ENCODE measurements at places on chromosomes 4 and X.

DNA sequence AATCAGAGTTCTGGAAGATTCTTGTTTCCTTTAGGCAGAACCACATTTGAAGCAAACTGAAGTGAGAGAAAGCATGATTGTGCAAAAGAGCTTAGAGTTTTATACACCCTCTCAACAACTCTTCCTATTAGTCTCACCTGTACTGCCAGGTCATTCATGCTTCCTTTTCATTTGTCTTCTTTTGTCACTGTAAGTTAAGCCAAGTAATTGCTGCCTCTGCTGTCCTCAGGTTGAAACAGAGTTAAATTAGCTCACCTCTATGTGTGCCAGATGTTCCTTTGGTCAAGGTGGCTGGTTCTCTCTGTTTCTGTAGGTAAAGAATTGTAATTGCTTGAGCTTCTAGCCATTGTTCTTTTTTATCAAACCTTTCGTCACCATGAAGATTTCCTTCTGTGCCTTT, 41.1 kb upstream of the HPGD start:
- no peak for DNase-seq

GRCh38 chr4:154614306-154614705, 1.9 kb upstream of the FGG start:
- DNase-seq: no peak

- no peak for DNase-seq
These were observed 10.6 kb upstream of the ZNF718 start for GRCh38 chr4:113732-114131.

- DNase-seq: no peak
These were observed 1527.3 kb downstream of the TECRL start for GRCh38 chr4:62881901-62882300.

DNA sequence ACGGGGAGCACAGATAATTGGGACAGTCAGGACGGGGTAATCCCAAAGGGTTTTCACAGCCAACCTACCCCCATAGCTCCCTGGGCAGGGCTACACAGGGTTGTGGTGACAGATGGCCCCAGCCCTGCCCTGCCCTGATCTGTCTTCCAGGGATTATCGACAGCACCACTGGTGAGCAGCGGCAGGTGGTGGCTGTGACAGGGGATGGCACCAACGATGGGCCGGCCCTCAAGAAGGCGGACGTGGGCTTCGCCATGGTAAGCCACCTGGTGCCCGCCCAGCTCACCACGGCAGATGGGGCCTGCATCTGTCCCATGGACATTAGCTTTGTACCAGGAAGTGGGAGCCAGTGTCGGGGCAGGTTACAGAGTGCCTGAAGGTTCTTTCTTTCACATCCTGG, 39.3 kb downstream of the ATP2B3 start:
- no peak for DNase-seq

- DNase-seq: no peak
These were observed 1.9 kb upstream of the PACRGL start for GRCh38 chr4:20698382-20698781.

- DNase-seq: peak; percentile 74
These were observed 483.6 kb downstream of the BCOR start for GRCh38 chrX:39613997-39614679.

- no peak for DNase-seq
These were observed 117.1 kb downstream of the HNRNPD start for GRCh38 chr4:82256718-82257117.

DNA sequence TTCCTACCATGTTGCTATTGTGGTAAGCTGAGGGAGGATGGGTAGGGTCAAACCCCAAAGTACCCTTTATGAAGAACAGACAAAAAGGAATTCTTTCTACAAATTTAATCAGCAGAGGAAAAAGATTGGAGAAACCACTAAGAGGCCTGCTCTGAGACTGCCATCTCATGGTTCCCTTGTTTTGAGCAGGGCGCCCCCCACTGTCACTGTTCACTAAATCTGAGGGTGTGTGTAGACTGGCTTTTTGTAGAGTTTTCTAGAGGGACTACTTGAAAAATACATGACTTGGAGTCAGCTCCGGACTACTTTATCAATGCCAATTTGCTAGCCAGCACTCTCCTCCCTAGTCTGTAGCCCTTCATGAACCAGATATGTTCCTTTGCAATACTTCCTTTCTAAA, 324.8 kb downstream of the FRMPD4 start:
- DNase-seq: no peak

DNA sequence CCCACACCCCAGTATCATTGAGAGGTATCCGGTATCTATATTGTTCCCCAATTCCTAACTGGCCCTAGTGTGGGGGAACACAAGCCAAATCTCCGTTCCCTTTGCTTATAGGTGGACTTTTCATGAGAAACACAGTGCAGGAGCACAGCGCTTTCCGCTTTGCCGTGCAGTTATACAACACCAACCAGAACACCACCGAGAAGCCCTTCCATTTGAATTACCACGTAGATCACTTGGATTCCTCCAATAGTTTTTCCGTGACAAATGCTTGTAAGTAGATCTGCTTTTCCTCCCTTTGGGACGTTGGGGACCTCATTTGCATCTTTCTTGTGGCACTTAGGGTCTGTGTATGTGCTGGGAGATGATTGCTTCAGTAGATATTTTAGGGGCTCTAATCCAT, 1.6 kb downstream of the GRIA3 start:
- no peak for DNase-seq

DNA sequence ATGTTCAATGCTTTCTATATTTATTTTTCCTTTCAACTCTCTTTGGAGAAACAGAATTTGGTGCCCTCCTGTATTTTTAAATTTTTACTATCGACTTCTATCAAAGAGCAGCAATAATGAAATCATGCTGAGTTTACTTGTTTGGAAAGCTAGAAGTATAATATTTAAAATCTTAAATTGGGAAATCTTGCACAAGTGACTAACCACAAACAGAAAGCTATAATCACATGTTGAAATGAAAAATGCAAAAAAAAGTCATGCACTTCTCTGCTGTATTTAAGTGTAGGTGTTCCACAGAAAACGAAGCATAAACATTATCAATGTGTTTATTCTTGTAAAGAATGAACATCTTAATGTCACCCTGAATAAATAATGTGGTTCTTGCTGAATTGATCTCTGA, 306.1 kb downstream of the PCDH18 start:
- no peak for DNase-seq

DNA sequence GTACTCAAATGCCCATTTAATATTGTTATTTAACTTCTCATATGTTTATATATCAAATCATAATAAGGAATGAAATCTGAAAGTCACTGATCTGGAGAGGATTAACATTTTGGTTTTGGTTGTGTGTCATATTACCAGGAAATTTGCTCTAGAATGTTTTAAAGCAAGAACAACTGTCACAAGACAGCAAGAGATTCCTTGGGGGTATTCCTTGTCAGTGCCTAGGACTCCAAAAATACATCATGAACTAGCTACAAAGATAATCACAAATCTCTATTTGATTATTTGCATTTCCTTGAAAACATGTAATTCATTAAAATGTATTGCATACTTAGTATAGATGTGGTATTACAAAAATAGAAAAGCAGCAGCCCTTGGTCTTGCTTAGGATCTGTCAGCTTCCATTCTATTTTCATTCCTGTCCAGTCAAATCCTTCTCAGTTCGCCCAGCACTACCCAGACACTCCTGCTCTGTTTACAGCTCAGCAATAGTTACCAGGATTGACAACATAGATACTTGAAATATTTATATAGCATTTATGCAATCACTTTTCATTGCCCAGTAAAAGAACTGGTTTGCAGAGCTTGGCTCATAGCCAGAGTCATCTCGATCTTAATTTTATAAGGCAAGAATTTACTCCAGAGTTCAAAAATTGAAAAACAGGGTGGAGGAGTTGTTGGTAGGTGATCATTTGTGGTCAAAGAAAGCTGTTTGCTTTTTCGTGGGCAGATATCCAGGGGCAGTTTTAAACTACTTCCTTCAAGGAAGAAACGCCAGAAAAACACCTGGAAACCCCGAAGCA, 9.2 kb upstream of the BMP3 start:
- DNase-seq: no peak

GRCh38 chr4:123623611-123624010, 227.0 kb downstream of the SPRY1 start:
- DNase-seq: no peak

- DNase-seq: peak; percentile 53
These were observed 99.8 kb upstream of the TEX13D start for GRCh38 chrX:124232523-124233201.

DNA sequence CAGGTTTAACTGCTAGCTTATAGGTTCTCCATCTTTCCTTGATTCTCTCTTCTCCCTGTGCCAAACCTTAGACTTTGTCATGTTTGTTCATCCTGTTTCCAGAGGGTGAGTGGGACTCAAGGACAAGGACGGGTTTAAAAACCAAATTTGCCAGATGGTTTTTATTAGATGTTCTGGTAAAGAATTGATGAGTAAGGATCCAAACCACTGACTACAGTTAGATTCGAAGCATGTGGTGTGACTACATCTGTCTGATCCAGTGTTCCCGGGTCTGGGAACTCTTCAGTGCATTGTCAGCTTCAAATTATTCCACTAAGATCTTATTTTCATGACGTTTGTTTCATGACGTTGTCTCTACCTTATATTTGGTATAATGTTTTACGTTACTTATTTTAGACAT, 37.5 kb downstream of the MTMR1 start:
- no peak for DNase-seq

DNA sequence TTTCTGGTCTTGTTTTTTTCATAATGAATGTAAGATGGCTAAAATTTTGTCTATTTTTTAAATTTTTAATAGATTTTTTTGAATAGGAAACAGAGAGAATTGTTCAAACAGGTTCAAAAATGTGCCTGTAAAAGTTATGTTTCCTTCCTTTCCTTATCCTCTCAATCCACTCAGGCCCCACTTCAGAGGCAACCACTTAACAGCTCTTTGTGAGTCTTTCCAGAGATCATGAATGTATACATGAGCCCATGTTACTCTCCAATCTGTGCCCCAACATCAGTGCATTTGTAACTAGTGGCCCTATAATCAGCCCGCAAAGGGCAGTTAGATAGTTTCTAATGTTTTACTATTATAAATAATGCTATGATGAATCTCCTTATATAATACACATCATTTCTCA, 14.0 kb downstream of the CFI start:
- no peak for DNase-seq

Measured in stimulated activated CD4-positive, alpha-beta T cell treated with anti-CD3 and anti-CD28 coated beads, Interleukin-2, amount 100 ng/mL, for 24 hours (primary cell).